CMK (cell line): ENCODE measurements at places on chromosomes 1 and 21.

- DNase-seq = no peak
Measured at GRCh38 chr1:169196581-169196980, 90.1 kb downstream of the ATP1B1 start.

DNA sequence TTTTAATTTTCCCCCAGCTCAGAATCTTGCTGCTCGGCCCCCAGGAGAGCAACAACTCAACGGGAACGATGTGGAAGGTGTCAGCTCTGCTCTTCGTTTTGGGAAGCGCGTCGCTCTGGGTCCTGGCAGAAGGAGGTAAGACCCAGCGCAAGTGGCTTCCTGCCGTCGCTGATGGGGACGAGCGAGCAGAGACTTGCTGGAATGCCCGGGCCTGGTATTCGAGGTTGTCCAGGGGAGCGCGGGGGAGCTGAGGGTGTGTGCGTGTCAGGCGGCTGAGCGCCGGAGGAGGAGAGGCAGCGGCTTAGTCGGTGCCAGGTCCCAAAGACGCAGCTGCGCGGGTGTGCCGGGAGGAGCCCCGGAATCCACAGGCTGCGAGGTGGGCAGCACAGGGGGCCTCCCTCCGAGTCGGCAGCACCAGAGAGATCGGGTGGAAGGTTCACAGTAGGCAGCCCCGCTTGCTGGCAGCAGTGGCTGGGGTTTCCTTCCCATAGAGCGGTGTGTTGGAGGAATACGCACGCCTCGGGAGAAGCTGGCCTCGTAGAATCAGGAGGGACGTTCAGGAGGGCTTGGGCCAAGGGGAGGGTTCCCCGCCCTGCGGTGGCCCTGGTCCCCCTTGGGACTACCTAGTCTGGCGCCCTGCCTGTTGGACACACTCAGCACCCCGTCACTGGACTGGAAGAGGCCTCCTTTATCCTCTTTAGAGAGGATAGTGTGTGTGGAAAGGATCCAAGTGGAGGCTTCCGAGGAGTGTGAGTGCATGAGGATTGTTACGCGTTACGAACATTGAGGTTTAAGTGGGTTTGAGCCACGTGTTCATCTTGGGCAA lies 547 bp downstream of the PDPN start:
- DNase-seq = no peak

- no peak for DNase-seq
Measured at GRCh38 chr1:89953131-89953626, 41.7 kb upstream of the ZNF326 start.

DNA sequence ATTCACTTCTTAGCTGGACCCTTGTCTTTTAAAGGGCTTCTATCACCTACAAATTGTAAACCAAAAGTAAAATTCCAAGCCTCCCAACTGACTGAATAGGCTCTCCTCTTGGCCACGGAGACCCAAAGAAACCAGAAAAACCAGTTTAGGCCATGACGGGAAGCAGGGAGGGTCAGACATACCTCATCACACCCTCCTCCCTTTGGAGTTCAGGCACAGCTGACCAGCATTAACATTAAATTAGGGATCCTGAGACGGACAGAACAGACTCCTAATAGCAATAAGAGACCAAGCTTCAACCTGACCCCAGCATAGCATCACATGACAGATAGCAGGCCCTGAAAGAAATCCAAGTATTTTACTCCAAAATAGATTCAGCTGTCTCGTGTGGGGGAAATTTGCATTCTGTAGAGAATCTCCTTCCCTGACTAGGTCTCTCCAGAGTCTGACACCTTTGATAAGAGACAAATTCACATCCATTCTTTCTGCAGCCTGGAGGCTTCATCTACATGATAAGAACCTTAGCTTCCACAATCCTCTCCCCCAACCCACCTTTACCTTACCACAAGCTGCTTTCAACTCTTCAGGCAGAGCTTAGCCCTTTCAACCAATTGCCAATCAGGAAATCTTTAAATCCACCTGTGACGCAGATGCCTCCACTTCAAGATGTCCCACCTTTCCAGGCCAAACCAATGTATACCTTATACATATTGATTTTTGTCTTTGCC lies 177.1 kb upstream of the RAB4A start:
- no peak for DNase-seq

DNA sequence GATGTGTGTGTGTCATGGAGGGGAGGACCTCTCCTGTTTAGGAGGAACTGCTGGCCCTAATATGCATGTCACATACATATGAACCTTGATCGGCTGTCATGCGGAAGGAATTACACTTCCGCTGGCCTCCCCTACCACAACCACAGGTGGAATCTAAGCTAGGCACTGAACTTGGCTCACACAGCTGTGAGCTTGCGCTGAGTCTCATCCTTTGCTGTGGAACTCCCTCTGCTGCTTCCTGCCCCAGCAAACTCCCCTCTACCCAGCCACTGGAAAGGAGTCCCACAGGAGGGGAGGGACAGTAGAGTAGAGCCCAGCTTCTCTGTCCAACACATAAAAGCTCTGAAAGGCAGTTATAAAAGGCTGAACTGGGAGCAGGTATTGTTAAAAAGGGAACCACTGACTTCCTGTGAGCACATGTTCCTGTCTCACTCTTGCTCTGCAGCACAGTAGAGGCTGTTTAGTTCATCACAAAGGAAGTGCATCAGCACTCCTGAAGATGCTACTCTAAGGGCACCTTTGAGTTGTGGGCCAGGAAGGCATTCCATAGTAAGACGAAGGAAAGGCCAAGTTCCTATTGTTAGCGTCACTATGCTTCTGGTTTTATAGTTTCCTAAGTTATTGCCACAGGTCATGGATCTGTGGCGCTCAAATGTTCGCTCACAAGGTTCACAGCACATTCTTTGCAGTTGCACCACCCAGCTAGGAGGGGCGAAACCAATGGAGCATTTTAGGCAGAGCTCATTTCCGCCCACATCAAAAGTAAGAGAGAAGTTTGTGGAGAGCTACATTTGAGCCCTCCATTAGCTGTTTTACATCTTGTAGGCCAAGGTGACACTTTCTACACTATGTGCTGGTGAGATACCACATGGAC lies 17.7 kb upstream of the PTPRC start:
- no peak for DNase-seq

- DNase-seq = no peak
Measured at GRCh38 chr1:1187938-1188337, 14.3 kb downstream of the TTLL10 start.

DNA sequence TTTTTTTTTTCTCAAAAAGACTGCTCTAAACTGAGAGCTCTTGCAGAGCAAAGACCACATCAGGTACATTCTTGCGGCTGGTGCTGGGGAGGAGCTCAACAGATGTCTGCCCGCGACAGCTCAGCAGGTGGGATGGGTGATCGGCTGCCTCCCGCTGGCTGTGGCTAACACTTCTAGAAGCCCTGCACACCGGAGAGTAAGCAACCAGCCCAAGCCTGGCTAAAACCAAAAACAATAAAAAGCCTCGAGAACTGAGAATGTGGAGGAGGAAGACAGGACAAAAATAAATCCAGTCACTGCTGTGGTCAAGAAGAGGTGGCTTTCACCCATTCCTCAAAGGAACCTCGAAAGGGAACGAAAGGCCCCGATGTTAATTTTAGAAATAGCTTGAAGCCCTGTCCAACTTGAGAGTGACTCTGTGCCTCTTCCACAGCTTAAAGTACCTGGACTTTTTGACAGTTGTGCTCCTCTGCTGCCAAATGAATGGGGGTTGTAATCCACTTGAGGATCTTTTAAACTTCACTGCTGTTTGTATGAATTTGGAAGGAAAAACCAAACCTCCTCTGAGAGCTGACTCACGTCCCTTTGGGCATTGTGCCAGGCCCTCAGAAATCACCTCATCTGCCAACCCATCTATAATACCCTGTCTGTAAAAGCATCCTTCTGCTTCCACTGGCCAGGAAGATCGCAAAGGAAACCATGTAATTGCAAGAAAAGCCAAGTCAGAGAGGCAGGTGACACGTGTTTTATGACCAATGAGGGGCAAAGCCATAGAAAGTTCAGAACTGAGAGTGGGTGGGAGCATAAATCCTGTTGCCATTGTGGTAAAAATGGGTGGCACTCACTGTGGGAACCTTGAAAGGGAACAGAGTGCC lies 78.6 kb downstream of the KCNN3 start:
- DNase-seq = no peak

DNA sequence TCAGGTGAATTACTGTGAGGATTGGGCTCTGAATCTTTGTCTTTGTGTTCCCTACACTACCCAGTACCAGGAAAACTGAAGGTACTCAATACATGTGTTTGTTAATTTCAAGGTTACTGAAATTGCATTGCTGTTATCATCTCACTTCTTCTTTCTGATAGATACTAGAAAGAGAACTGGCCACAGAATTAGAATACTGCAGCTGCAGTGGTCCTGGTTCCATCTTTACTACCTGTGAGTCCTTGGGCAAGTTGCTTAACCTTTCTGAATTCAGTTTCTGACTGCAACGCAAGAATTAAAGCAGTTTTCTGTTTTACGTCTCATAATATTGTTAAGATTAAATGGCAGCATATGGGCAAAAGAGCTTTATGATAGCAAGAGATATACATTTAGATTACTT lies 263.5 kb downstream of the LMO4 start:
- DNase-seq = no peak

- no peak for DNase-seq
Measured at GRCh38 chr1:209624558-209625549, 27.4 kb downstream of the LAMB3 start.

GRCh38 chr1:84298328-84298683 lies 3.2 kb upstream of the SAMD13 start:
- no peak for DNase-seq

DNA sequence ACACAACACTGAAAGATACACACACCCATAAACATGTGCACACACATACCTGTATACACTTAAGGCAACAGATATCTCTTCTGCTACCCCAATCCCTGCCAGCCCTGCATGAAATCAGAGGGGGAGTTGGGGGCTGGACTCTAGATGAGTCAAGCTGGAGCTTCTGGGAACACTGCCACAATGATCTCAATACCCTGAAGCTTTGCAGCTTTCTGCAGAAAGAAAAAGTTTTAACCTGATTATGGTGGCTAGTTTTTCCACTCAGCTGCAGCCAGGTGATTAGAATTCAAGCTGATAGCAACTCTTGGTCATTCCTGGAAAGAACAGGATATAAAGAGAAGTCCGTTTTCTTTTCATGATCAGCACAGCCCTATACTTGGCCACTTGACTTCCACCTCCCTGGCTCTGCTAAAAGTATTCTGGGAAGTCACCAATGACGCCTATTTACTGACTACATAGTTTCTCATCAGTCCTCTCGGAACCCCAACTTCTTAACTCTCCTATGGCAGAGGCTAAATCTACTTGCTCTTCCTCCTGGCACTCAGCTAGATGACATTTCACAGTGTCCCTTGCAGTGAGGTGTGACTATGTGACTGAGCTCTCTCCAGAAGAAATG lies 20.7 kb upstream of the DNASE2B start:
- DNase-seq = no peak

GRCh38 chr1:15835205-15835740 lies 12.2 kb upstream of the SPEN start:
- no peak for DNase-seq

DNA sequence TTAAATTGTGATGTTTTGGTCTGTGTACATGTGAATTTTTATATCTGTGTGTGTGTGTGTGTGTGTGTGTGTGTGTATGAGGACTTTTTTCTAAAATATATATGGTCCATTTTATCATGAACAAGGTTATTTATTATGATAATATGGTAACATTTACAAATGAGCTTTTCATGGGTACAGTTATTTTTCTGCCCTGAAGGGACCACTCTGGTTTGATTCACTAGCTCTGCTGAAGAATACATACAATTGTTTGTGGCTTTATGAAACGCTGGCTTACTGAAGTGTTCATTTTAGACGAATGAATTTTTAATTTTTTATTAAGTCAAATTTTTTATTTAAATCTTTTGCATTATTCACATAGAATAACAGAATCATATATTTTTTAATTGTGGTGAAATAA lies 71.9 kb downstream of the SPATA46 start:
- DNase-seq = no peak

- no peak for DNase-seq
Measured at GRCh38 chr21:32543975-32544374, 41.3 kb downstream of the TCP10L start.
